ENCODE measurements at places on chromosomes 3 and 15. TPM values are rescaled to one million over a fixed set of nuclear protein-coding genes. Genes with fewer than 3 reads are reported as not detected.

The SNRK gene
- total RNA-seq = 95.1 TPM

The RNF123 gene
- 34.7 TPM for total RNA-seq

The FOXL2 gene
- total RNA-seq = not detected

The GOLGA6L4 gene
- total RNA-seq = 6.8 TPM

The PLSCR5 gene
- not detected for total RNA-seq

The SLITRK3 gene
- total RNA-seq = 0.26 TPM

The CD200 gene
- 45.3 TPM for total RNA-seq

The DGKG gene
- 37.1 TPM for total RNA-seq

The ASB14 gene
- not detected for total RNA-seq
